NCI-H2029 treated with DMSO at 0.1 percent for 48 hours (cell line): ENCODE measurements at places on chromosomes 7 and 10.

GRCh38 chr10:132299371-132300336 lies 8.1 kb downstream of the STK32C start:
- no peak for DNase-seq

DNA sequence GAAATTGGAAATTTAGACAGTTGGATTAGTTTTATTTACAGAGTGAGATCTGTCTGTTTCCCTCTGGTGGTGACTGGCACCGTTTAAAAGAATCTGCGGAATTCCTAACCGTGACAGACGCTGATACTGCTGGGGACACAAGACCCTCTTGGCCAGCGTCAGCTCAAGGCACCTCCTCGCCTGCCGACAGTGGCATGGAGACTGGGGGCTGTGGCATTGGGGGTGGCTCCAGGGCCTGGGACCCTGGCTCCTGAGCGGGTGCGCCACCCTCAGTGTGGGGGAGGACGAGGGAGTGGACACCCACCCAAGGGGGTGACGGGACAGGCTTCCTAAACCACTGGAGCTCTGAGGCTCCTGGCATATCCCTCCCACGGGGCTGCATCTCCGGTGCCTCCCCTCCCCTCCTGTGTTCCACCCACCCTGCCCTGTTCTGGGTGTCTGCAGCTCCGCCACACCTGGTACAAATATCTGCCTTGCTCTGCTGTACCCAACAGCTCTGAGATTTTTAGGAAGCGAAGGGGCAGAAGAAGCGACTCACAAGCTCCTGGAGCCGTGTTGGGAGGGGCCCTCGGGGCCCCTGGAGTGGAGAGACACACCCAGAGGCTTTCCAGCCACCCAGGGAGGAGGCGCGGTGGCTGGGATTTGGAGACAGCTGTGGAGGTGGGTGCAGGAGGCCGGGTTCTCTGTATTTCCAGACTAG lies 178.7 kb downstream of the DNAJB6 start:
- no peak for DNase-seq

DNA sequence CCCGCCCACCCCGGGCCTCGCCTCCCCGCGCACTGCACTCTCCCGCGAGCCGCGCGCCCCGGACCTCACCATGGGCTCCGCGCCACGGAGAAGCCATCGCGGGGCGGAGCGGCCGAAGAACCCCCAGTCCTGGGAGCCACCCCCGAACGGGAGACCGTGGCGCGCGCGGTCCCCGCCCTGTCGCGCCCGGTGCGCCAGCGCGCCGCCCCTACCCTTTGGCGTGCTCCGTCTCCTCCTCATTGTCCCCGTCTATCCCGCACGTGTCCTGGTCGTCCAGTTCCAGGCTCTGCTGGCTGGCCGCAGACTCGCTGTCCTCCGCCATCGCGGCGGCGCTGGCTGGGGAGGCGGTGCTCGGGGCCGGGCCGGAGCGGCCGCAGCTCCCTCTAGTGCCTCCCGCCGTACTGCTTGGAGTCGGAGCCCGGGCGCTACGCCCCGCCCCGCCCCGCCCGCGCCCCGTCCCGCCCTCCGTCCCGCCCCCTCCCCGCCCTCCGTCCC lies at the start of gene NMT2:
Gene NMT2, minus strand, starts transcription at position 403 of the 495 bp plus-strand sequence. Its CDS starts 81 bp downstream, at position 322.
- DNase-seq: no peak

GRCh38 chr7:107180378-107180777 lies 11.6 kb downstream of the HBP1 start:
- no peak for DNase-seq

GRCh38 chr7:95531605-95532219 lies 46.0 kb downstream of the ASB4 start:
- DNase-seq: no peak

- no peak for DNase-seq
Measured at GRCh38 chr10:86969421-86970041, 1.2 kb downstream of the ADIRF start.

DNA sequence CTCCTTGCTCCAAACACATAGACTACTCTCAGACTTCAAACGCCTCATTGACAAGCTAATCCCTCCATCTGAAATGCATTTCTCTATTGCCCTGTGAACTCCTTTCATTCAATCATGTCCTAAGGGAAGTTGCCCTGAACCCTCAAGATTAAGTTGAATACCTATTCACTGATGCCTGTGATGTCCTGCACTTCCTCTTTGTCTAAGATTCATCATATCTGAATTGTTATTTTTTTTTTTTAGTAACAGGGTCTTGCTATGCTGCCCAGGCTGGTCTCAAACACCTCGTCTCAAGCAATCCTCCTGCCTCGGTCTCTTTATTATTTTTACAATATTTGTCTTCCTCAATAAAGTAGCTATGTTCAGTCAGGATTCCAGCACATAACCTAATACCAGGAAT lies 3.2 kb downstream of the PSMA2 start:
- no peak for DNase-seq

DNA sequence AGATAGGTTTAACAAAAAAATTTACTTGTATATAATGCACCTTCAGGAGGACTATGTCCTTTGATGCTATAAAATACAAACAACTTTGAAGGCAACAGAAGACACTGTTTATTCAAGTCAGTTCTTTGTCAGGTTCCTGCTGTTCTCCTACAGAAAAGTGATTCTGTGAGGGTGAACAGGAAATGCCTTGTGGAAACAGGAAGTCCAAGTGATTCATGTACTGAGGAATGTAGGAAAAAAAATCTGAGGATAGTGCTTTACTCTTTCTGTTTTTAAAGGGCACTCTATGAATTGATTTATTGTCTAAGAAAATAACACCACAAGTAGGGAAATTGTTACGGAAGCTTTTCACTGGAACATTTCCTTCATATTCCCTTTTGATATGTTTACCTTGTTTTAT lies 171.9 kb downstream of the HDAC9 start:
- no peak for DNase-seq

- DNase-seq: no peak
Measured at GRCh38 chr10:13392701-13393100, 44.6 kb upstream of the SEPHS1 start.

- peak; percentile 24 for DNase-seq
Measured at GRCh38 chr10:79904671-79905321, 44.1 kb downstream of the SFTPD start.

DNA sequence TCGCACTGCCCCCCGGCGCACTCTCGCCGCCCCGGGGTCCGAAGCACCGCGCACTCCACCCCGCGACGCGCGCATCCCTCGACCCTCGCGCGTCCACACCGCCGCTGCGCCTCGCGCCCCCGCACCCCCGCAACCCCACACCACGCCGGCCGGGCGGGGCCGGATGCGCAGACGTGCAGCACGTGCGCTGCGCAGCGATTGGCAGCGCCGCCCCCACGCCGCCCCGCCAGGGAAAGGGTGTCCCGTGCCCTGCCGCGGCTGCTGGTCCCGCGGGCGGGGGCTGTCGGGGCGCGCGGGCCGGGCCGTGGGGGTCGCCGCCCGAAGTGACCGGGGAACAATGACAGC lies 53.7 kb upstream of the KDM7A start:
- DNase-seq: no peak
